ENCODE measurements at places on chromosomes 3 and 15.

DNA sequence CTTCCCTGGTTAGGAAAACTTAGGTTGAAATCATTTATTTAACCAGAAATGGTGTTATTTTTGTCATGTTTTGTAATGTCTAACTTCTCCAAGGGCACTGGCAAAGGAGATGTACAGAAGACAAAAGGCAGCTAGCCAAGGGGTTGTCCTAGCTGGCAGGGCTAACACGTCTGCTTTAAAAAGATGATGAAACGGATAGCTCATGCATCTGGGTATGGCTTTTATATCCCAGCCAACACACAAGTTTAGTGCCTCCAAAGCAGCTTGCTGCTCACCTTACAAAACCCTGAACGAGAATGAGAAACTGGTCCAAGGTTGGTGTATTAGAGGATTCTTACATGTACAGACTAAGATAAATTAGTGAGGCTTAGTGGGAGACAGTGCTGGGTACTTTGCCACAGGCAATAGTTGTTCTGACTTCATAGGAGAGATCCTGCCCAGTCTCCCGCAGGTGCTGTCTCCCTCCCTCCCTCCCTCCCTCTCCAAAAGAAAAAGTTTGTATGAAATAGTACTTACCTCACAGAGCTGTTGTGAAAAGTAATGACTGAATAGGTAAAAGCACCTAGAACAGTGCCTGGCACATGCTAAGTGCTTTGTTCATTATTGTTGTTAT is 47.8 kb downstream of the KCNMB2 start:
- no peak for DNase-seq

GRCh38 chr3:193782276-193782647 is 189.3 kb downstream of the OPA1 start:
- no peak for DNase-seq

DNA sequence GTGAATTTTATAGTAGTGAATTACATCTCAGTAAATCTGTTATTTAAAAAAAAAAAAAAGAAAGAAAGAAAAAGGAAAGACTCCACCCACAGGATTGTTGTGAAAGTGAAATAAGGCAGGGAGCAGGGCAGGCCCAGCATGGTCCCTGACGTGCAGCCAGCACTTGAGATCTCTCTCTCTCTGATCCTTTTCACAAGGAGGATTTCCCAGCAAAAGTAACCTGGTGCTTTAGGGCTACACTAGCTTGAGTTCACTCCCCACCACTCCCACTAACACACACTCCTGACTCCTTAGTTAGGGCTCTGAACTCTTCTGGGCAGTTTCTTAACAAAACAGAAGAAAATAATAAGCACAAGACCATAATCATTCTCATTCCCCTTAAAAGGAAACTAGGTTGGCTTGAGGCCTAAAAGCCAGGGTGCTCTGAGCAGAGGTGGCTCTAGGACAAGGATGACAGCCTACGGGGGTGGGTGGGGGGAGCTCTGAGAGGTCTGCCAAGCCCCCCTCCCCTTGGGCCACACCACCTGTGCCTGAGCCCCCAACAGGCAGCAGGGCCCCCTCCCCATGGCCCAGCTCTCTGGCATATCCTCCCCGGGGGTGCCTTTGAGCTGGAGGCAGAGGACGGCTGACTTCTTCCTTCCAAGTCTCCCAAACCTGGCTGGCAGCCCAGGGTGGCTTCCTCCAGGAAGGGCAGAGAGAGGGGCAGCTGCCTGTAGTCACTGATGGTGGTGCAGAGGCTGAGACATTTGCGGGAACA is 856 bp downstream of the TMEM40 start:
- no peak for DNase-seq

DNA sequence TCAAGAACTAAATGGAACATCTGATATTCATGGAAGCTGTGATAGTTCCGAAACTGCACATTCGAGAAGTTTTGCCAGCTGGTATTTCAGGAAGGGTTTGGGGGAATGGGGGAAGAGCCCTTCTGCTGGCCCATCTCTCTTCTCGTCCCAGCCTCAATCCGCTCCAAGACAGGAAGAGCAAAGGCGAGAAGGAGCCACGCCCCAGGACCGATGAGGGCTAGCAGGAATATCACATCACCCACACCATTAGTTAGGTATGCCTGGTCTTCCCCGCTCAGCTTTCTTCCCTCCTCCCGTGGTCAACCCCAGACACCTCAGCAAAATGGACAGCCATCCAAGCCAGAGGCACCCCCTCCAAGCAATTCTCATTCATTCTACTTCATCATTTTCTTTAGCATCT is 14.9 kb upstream of the PCSK6 start:
- DNase-seq: no peak

DNA sequence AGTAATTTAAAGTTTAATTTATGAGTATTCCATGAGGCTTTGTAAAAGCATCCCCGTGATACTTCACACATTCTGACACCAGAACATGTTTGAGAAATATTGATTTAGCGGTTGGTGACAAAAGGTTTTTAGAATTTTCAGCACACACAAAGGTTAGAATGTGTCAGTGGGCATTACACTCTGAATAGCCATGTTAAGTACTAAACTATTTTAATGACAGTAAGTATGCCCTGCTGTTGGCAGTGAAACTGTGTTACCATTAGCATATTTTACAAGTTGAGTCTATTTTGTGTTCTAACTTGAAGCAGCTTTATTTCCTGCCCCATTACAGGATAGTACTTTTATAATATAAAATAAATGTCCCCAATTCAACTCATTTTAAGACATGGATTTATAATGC is 66.5 kb downstream of the ADAMTSL3 start:
- DNase-seq: no peak

- DNase-seq: no peak
These were observed 235.7 kb downstream of the MCTP2 start for GRCh38 chr15:94467034-94467433.

DNA sequence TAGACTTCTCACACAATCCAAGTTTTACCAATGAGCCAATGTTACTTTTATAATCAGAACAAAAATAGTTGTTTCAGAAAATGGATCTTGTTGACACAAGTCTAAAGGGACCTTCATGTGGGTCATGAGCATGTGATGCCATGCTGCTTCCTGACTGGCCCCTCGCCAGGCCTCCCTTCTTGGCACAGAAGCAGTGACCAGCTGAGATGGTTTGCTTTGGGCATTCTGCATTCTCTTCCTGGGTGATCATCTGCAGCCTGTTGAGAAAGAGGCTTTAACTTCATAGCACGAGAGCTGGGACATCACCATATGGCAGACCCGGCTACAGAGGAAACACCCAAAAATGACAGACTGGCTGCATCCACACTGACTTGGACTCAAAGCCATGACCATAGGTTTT is 45.7 kb downstream of the TGM4 start:
- no peak for DNase-seq

- DNase-seq: no peak
These were observed 56.4 kb downstream of the CRYGS start for GRCh38 chr3:186487819-186488218.

DNA sequence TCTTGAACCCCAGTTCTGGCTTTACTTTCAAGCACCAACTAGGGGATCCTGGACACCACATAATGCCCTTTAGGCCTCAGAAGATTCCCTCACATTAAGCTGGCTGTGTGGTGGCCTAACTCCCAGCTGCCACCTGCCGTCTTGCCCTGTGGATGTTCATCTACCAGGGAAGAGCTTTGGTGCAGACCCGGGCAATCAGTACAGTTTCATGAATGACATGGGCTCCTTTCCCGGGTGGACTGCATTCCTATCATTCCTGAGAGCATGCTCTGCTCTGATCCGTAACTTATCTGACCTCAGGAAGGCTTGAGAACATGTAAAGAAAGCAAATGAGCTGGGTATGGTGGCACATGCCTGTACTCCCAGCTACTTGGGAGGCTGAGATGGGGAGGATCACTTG is 50.0 kb upstream of the GSK3B start:
- no peak for DNase-seq

- no peak for DNase-seq
These were observed 90.1 kb upstream of the PRR23C start for GRCh38 chr3:139134678-139135372.

GRCh38 chr3:44058868-44059203 is 182.8 kb upstream of the TOPAZ1 start:
- no peak for DNase-seq

DNA sequence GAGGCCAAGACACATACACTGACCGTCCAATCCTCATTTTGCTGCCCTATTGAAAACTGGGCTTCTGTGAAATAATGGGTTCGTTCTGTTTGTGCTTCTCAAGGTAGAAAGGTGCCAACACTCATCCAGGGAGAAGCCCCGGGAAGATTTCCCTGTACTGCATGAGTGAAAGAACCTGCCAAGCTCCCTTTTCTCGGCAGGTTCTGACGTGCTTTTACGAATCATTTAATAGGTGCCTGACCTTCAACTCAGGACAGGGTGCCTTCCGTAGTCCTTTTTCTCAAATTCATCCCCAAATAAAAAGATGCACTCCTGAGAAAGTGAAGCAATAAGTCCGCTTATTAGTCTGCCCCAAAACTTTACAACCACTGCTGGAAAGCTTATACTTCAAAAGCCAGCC is 64.2 kb downstream of the B3GNT5 start:
- no peak for DNase-seq

DNA sequence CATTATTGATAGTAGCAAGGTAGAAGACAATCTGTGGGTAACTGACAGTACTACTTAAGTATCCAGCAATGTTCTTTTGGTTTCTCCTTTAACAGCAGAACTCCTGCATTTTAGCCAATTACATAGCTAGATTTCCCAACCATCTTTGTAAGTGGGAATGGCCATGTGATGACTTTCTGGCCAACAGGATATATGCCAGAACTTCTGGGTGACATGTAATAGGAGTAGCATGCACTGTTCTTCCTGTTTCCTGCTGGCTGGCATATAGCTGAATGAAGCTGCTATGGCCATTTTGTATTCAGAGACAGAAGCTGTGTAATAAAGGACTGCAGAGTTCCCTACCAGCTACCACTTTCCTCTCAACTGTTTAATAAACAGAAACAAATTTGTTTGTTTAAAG is 18.0 kb downstream of the SPICE1 start:
- no peak for DNase-seq

DNA sequence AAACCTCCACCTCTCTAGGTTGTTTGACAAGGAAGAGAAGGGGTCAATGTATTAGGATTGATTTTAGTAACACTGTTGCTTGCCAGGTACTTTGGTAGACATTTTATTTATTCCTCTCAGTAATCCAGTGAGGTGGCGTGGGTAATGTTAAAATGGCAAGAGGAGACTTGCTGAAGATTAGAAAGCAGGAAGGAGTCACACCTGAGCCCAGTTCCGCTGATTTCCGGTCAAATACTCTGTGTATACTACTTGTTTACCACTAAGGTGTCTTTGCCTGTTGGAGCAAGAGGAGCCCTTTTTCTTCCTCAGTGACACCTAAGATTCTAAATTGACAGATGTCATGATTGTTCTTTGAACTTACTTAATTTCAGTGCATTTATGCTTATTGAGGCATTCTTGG is 1.7 kb downstream of the OXNAD1 start:
- DNase-seq: no peak

GRCh38 chr15:66842710-66843441 is 140.8 kb downstream of the SMAD6 start:
- DNase-seq: no peak

GRCh38 chr15:50137330-50137761 is 18.3 kb upstream of the ATP8B4 start:
- DNase-seq: no peak

DNA sequence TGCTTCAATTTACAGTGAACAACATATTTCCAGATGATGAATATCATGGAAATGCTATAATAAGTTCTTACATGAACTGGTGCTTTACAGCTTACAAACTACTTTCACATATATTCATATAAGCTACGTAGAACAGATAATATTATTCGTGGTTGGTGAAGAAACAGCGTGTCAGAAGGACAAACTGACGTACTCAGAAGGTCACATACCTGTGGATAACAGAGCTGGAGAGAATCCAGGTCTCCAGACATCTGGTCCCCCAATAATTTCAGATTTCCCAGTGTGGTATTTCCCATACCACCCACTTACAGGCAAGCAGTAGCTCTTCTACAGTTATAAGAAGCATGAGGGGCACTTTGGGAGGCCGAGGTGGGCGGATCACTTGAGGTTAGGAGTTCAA is 156.6 kb downstream of the PLD1 start:
- no peak for DNase-seq

DNA sequence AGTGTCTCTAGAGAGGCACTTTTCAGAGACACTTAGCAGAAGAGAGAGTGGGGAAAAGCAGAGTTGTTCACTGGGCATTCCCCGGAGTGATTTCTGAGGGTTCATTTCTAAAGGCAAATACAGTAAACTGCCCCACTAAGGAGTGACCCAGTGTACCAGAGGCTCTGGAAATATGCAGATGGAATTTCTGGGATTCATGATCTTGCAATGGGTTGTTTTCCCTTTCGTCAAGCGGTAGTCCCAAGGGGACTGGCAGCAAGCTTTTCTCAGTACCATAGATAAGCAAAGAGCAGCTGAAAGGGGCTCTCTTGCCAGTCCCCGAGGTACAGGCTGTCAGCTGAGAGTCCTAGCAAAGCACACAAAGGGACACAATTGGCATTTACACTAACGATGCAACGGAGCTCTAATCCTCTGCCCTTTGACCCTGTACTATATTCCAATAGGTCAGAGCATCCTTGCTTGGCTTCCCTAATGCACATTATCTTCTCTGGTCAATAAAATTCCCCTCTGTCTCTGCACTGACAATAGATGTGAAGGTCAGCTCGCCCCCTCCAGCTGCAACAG is 155.6 kb downstream of the SEMA6D start:
- DNase-seq: no peak

- DNase-seq: no peak
These were observed 135.7 kb upstream of the IL12A start for GRCh38 chr3:159852821-159853505.

DNA sequence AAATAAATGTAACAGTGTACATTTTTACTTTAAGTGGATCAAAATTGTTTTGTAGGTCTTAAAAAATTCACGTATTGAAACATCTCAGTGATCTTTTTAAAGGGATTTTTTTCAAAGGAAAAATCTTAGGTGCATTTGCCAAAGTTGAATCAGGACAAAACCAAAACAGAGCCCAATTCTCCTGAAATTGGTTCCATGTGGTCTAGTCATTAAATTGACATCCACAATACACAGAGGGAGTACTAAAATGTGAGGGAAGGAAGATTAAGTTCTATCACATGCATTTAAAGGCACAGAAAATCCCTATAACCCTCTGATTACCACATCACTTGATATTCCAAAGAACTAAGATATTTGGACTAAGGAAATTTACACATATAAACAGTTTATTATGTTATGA is 39.3 kb upstream of the HDC start:
- DNase-seq: no peak

GRCh38 chr15:22992024-22992326 is 11.8 kb upstream of the CYFIP1 start:
- no peak for DNase-seq

GRCh38 chr15:52117549-52117948 is 5.0 kb upstream of the BCL2L10 start:
- no peak for DNase-seq

- no peak for DNase-seq
These were observed 9.8 kb downstream of the SCG5 start for GRCh38 chr15:32651229-32651837.

Measured in stimulated activated CD8-positive, alpha-beta memory T cell treated with anti-CD3 and anti-CD28 coated beads, Interleukin-15, amount 100 ng/mL, for 24 hours (primary cell).